ENCODE measurements at places on chromosomes 12 and 14. TPM values are rescaled to one million over a fixed set of nuclear protein-coding genes. Genes with fewer than 3 reads are reported as not detected.

NGB gene
- polyA plus RNA-seq, result 0.59 TPM

GARIN6 gene
- polyA plus RNA-seq, result 0.91 TPM

SLC5A8 gene
- not detected for polyA plus RNA-seq

RNASE7 gene
- polyA plus RNA-seq, result not detected

CKAP4 gene
- 18.0 TPM for polyA plus RNA-seq

ACTR10 gene
- polyA plus RNA-seq, result 491 TPM

AMDHD1 gene
- polyA plus RNA-seq, result 4.2 TPM

CD4 gene
- polyA plus RNA-seq, result 1.4 TPM

PRICKLE1 gene
- 7.6 TPM for polyA plus RNA-seq

PTGER2 gene
- polyA plus RNA-seq, result not detected

GPRC5A gene
- not detected for polyA plus RNA-seq

CMA1 gene
- polyA plus RNA-seq, result not detected

KRT3 gene
- polyA plus RNA-seq, result not detected

Measured in Purkinje cell (primary cell).